Activated CD4-positive, CD25-positive, alpha-beta regulatory T cell treated with anti-CD3 and anti-CD28 coated beads, Interleukin-2, amount 50 U/mL, for 72 hours (primary cell): ENCODE measurements at places on chromosomes 3 and 15.

DNA sequence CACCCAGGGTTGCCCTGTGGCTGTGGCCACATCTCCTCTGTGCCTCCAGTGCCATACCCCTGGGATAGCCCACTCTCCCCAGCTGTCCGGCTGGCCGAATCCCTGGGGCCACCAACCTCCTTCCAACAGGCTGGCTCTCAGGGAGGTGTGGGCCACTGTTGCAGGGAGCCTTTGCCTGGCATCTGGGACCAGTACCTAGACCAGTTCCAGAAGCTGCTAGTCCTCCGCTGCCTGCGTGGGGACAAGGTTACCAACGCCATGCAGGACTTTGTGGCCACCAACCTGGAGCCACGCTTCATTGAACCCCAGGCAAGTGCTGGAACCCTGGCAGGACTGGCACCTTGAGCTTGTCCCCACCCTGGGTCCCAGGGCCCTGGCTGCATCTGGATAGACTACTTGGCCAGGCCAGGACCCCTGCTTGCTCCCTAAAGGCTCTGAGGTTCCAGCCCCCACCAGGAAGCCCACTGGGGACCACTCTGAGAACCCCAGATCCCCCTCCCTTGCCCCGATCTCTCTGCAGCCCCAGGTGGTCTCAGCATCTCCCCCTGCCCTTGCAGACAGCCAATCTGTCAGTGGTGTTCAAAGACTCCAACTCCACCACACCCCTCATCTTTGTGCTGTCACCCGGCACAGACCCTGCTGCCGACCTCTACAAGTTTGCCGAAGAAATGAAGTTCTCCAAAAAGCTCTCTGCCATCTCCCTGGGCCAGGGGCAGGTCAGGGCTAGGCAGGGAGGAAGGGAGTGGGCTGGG lies 50.0 kb downstream of the SEMA3G start:
- no peak for DNase-seq

GRCh38 chr3:53084310-53085001 lies 38.6 kb upstream of the SFMBT1 start:
- DNase-seq = no peak

DNA sequence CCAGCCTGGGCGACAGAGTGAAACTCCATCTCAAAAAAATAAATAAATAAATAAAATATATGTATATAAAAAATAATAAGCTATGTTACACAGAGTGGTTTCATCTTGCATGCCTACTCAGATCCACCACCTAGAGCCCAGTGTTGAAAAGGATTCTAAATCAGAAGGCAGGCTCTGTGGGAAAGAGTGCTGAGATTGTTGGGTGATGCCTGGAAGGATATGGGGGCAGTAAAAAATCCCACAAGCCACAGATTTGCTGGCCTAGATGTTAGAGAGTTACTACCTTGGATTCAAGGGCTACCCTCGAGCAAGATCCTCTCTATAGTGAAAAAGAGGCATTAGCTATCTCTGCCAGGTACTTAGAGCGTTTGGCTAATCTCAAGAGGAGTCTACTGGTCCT lies 144.3 kb downstream of the STAC start:
- no peak for DNase-seq

DNA sequence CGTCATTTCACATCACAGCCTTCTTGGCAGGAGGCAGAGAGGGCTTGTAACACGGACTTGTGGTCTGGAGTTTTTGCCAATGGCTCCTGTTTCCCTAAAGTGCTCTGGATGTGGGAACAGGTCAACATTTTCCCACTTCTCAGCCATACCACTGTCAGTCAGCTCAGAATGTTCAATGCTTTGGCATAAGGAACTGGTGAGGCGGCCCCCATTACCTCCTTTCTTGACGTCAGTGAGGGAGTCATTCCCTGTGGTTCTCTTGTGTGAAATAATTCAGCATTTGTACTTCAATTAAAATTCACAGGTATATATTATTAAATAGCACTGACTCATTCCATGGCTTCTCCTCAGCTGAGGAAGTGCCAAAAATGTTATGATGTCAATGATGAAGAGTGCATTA lies 167.1 kb downstream of the P3H2 start:
- no peak for DNase-seq

- no peak for DNase-seq
These were observed 26.1 kb downstream of the MGLL start for GRCh38 chr3:127796045-127796830.

GRCh38 chr15:82768414-82769054 lies 37.3 kb downstream of the FSD2 start:
- DNase-seq = no peak

DNA sequence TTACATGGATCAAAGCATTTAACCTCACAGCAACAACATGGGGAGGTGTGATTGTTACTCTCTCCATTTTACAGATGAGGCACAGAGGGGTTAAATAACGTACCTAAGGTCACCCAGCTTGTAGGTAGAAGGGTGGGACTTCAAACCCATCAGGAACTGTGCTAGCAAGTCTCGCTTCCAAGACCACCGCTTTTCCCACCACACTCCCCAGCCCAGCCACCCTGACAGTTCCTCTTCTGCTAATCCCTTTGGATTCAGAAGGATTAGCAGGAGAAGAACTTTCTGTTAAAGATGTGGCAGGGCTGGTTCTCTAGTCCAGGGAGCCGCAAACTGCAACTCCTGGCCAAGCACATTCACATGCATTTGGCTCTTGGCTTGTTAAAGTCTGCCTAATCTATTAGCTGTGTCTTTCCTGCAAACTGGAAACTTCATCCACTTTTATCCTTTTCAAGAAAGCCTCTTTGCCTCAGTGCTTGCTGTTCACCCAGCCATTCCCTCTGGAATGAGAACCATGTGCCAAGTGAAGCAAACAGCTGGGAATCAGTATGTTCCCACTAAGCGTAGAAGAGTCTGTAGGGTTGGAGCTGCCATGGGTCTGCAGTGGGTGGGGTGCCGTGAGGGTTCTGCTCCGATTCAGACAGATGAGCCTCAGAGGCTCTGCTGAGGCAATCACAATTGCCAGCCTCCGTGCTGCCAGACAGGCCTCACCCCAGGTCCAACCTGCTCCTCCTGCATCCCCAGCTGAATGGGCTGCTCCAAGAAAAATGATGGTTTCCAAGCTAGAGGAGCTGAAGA lies 44.6 kb downstream of the POMGNT2 start:
- DNase-seq = no peak

DNA sequence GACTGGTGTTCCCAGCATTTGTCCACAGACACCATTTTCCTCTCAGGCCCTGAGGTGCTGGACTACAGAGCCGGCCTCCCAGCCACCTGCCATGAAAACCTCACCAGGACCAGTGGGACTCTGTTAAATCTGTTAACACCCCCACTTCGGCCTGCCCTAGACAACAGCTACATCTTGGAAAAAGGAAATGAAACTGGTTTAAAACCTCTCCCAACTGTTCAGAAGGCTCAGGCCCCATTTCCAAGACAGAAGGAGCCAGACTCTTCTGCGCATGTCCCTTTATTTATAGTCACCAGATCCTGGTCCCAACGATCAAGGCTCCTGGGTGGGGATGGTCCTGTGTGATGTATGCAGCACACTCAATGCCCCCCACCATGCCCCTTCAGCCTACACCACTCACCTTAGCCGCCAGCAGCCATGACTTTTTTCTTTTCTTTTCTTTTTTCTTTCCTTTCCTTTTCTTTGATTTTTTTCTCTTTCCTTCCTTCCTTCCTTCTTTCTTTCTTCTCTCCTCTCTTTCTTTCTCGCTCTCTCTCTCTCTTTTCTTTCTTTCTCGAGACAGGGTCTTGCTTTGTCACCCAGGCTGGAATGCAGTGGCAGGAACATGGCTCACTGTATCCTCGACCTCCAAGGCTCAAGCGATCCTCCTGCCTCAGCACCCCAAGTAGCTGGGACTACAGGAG lies 25.5 kb upstream of the FLNB start:
- no peak for DNase-seq

- DNase-seq = no peak
These were observed 180.4 kb downstream of the STAC start for GRCh38 chr3:36560685-36561084.

- no peak for DNase-seq
These were observed 28.5 kb downstream of the GREM1 start for GRCh38 chr15:32746116-32746857.

DNA sequence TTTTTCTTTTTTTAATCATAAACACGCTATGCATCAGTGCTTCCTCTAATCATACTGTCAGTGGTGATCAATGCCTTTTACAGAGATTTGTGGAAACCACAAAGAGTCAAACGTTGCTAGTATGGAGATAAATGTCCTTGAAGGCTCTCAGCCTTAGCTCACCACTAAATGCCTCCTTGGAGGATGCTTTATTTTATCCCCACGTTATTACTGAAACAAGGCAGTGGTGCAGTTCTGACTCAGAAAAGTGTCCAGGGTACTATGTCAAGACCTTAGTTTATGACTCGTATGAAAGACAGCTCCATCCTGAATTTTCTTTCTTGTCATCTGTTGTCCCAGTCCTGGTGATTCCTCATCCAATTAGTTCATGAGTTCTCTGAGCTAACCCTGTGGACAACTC lies 1146.7 kb downstream of the IGSF11 start:
- DNase-seq = no peak

GRCh38 chr3:61594964-61595285 lies 33.6 kb downstream of the PTPRG start:
- no peak for DNase-seq

DNA sequence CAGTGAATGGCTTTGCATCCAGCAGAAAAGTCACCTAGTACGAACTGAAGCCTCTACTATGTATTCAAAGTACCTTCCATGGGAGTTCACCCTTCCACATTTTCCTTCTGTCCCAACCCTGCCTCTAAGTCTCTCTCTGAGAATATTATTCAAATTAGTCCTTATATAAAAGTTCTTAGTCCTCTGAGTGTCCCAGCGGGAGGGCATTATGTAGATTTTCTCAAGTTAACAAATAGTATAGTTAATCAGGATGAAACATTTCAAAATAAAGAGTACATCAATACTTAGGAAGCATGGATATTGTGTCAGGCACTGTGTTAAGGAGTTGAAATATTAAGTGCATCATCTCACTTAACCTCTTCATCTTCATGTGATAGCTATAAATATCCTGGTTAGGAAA lies 223.3 kb downstream of the CPNE4 start:
- no peak for DNase-seq

- DNase-seq = no peak
These were observed 410.3 kb downstream of the NAALADL2 start for GRCh38 chr3:175269394-175269793.

GRCh38 chr3:33331414-33331813 lies 54.2 kb downstream of the FBXL2 start:
- no peak for DNase-seq

DNA sequence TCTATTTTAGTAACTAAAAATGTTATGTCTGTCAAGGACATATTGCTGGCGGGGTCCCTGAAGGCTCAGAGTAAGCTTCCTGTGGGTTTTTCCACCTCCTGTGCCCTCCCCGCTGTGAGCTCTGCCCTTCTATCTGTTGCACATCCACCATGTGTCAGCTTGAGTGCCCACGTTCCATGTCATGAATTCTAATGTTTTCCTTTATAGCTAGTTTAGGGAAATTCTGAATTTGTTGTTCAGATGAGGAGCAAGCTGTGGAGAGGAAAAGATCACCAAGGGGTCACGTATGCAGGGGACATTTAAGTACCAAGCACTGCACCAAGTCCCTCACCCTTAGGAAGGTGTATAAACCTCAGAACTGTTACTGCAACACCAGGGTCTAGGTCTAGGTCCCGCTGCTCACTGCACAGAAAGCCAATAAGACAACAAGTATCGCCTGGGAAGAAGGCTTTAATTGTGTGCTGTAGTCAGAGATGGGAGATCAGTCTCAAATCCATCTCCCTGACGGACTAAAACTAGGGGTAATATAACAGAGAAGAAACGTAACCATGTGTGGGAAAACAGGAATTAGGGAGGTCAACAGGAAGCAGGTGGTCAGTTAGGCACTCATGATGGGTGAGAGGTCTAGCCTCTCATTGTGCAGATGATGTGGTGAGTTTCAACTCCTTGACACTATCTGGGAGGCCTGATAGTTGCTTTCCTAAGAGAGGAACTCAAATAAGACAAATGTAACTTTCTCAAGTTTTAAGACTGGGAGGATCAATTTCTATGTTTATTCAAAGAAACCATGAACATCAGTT lies 9.7 kb downstream of the GP9 start:
- no peak for DNase-seq

GRCh38 chr15:85482894-85483293 lies 102.5 kb downstream of the AKAP13 start:
- DNase-seq = no peak

DNA sequence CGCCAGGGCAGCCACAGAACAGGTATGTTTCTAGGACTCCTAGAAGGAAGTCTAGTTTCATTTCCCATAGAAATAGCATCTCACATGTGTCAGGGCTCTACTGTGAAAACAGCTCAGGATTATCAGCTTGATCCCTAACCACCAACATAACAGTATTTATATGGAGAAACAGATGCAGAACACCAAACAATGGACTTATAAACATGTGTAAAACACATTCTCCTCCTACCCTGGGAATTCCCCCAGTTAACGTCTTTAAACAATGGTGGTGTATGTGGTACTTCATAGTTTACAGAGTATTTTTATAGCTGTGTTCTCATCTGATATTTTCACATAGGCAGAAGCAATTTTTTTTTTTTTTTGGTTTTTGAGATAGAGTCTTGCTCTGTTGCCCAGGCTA lies 9.7 kb downstream of the TNFSF10 start:
- DNase-seq = no peak

DNA sequence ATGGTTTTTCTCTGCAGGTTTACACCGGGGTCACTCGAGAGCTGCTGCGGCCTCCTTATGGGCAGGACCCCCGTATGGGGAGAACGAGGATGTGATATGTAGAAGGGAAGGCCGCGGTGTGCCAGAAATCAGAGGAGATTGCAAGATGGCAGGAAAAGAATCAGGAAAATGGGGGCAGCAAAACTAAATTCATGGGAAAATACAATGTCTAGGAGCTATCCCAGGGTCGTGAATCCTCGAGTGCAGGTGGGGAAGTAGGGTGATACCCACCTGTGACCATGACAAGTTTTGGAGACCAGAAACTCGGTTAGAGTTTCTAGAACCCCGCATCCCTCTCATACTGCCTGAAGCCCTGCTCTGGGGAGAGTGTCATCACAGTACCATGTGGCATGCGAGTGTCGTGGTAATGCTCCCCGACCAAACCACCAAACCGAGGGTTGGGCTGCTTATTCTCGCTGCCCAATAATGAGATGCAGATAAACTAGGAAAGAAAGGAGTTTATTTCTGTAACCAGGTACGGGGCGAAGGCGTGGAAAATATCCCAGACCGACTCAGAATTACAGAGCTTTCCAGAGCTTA lies 781 bp downstream of the TRNT1 start:
- peak; percentile 39 for DNase-seq

DNA sequence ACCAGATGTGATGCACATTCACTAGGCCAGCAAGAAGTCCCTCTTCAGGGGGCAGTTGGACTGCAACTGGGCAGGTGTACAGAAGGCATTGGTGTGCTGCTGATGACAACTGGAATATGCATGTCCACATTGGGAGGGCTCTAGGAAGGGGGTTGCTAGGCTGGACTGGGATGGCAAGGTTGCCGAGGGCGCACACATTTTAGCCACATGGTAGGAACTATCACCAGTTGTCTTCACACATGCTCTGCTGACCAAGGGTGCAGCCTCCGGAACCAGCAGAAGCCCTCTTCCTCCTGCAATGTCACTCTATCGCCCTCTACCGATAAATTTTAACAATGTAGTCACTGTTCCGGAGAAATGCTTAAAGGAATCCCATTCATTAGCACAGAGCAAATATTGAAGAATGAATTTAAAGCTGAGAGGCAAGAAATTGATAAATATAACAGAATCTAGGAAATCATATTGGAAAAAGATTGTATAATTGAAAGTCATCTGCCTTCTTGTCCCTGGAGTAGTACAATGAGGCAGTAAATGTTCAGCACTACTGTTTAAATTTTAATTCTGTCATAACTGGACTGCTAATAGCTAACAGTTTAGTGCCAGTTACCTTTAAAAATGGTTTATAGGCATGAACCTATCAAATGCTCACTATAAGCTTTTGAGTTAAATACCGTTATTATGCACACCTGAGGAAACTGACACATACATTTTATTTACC lies 22.6 kb upstream of the LYSMD4 start:
- peak; percentile 39 for DNase-seq
